GM18507 (cell line): ENCODE measurements at places on chromosomes 12 and 14.

DNA sequence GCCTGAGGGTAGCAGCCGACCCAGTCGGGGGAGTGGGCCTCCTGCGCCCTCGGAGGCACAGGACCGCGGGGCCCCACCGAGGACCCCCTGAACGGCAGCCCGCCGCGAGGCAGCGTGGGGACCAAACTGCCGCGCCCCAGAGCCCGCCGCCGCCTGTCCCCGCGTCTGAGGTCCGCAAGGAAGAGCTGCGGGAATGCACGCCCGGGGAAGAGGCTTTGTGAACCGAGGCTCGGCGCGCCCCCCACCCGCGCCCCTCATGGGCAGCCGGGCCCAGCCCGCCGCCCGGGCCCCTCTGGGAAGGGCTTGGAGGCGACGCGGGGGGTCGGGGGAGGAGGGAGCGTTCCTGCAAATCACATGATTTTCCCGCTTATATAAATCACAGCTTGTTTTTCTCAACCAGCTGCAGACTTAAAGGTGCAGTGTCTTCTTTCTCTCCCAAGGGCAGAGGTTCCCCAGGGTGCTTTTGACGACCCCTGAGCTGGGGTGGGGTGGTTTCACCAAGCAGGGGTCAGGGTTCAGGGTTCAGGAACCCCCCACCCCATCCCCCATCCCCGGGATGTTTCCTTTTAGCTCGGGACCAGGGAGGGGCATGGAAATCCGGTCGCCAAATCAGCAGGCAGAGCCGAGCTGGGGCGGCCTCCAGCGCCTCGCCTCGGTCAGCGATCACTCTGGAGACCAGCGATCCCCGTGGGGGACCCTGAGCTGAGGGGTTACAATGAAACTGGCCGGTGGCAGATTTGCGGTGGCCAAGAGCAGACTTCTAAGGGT is 44.7 kb upstream of the ATP23 start:
- no peak for DNase-seq

- DNase-seq, result no peak
These were observed 11.9 kb downstream of the ZNF664 start for GRCh38 chr12:123984903-123985302.

DNA sequence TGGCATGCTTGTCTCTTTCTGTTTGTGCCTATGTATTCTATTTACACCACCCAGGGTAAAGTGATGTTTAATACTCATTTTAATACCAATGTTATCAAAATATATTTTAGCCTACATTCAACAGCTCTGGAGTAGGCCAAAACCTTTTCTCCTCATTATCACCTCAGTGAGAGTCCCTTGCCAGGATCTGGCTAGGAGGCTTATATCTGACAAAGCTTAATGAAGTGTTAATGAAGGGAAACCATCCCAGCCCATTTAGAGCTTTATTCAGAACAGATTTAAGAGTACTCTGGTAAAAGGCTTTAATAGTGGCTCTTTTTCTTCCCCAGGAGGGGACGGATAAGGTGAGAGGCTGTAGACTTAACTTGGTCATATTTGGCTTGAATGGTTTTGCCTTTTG is 137.6 kb downstream of the GRIN2B start:
- DNase-seq, result no peak

DNA sequence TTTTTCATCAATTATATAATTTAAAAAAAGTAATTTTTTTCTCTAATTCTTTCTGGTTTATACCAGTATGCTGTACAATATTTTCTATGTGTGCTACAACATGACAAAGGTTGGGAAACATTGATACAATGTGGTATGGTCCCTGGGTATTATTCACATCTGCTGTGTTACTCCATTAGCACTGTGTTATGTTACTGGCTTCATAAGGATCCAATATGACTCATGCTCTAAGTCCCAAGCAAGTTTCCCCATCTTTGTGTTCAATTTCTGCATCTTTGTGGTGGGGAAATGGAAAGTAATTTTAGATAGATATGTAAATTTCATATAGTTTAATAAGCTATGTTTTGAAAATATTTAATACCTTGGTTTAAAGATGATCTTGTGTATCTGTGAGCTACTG is 35.8 kb downstream of the FBXO33 start:
- DNase-seq, result no peak
